Lung (tissue), 17 donors: ENCODE measurements at places on chromosomes 5 and 9. TPM values are rescaled to one million over a fixed set of nuclear protein-coding genes. Genes with fewer than 3 reads are reported as not detected.
A peak's percentile ranks its signal among the peaks of the same experiment; 100 is the strongest.

The PCDH1 gene
- polyA plus RNA-seq: 18.2 TPM

DNA sequence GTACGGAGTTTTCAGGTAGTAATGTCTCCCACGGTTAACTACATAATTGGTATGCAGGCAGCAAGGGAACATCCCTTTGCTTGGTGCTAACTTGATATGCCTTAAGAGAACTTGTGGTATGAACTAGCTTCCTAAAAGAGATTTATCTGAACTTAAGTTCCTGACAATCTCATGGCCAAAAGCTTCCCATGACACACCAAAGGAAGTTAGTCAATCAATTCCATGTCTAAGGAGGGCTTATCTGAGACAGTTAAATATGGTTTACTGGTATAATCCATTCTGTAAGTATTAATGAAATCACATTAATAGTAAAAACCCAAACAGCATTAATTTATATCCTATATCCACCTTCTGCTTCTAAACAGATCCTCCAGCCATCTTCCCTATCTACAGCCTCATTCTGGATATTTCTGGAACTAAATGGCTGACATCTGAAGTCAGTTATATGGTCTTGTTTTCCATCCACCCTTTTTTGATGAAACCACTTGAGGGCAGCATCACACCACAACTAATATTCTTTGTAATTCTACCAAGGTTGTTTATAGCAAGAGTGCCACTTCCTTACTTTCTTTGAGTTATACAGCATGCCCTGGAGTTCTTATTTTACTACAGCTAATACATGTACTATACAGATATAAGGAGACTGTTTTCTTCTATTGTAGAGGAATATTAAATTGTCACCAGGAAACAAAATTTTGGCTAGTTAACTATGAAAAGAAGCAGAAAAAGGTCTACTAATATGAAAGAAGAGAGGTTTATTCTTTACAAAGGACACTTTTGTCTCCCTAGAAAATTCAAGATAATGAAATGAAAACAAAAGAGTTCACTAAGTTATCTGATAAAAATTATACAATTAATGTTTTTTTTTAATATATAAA is 34.7 kb downstream of the SHOC1 start:
- no peaks in the 10 kb centered on the region for H3K4me1 ChIP-seq
- no peak overlapping the region for H3K4me3 ChIP-seq
- no peak overlapping the region for H3K27ac ChIP-seq
- peak; percentile 55 for DNase-seq

DNA sequence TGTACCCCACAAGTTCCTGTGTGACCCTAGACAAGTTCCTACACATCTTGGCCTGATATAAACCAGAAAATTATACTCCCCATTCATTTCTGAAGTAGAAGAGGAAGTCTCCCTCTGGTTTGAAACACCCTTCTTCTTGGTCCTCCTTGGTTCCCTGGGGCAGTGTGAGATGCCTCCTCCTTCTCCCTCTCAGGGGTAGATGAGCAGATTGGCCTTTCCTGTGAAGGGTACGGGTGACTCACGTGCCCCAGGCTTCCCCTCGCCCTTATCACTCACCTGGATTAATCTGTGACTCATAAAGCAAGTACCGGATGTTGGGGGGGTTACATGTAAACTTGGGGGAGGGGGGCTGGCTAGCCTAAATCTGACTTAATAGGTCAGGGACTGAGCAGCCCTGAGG is 11.1 kb upstream of the AQP3 start:
- no peak overlapping the region for H3K27ac ChIP-seq
- H3K4me1 ChIP-seq: no peaks in the 10 kb centered on the region
- H3K36me3 ChIP-seq: peaks cover 4% of the 10 kb centered on the region
- peak; percentile 34 for DNase-seq

- peaks cover 26% of the 10 kb centered on the region for H3K27me3 ChIP-seq
- H3K4me3 ChIP-seq: peak overlapping the region; percentile 58
- H3K27ac ChIP-seq: peak overlapping the region; percentile 96
Measured at GRCh38 chr5:2752821-2753439, 1.5 kb upstream of the IRX2 start.

DNA sequence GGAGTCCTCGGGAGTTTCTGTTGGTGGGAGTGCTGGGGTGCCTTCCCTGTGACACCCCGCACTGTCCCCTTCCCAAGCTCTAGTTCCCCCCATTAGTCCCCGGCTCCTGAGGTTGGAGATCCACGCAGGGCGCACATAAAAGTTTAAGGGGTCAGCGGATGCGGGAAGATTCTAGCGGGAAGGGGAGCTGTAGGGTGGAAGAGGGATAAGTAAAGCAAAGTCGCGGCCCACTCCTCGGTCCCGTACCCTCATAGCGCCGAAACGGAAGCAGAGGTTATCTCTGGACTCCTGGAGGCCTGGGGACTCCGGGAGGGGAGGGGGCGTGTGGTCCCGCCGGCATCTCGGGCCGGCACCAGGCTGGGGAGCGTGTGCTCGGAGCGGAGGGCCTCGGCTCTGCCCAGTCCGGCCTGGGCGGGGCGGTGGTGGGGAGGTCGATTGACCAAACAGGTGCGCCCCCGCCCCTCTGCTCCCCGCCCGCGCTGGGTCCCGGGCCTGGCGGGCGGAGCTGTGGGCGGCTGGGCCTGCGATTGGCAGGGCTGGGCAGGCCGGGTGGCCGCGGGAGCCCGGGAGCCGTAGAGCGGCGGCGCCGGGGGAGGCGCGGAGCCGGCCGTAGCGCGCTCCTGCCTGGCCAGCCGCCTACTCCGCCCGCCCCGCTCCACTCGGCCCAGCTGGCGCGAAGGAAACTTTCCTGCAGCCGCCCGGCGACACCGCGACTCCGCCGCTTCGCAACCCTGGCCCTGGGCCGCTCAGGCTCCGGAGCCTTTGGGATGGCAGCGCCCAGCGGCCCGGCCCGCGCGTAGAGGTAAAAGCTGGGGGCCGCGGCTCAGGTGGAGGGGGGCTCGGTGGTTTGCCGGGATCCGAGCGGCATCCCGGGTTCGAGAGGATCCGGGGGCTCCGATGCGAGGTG is 52.2 kb upstream of the DAB2IP start:
- peak overlapping the region; percentile 91 for H3K27ac ChIP-seq
- H3K4me1 ChIP-seq: peaks cover 3% of the 10 kb centered on the region
- peak overlapping the region; percentile 46 for H3K4me3 ChIP-seq

The TRIM7 gene
- polyA plus RNA-seq: 3.6 TPM
